ENCODE measurements at places on chromosomes 7 and 10.

GRCh38 chr7:17524746-17525145 is 226.3 kb downstream of the AHR start:
- no peak for DNase-seq

DNA sequence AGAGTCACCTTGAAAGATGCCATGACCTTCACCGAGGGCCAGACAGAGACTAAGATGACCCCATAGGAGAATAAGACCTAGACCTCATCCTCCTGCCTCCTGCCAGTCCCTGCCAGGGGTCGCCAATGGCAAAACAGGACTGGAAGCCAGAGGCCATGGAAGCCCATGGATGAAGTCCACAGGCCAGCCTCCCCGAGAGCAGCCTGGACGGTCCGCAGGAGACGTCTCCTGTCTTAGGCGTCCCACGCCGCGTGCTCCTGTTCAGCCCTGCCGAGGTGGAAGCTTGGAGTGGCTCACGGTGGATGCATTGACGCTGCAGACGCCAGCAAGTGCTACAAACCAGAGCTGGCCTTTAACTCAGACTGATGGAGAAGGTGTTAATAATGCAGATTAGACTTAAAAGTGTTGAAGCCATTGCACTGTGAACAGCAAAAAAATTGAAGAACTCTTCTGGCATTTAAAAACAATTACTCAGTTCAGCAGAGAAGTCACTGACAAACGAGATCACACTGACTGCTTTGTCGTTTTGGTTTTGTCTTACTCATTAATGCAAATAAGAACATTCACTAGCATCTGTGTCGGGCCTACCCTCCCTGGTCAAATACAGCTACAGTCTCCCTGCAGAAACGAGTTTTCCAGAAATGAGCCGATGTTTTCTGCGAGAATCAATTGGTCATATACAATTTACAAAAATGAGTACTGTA is 38.1 kb upstream of the FAM20C start:
- DNase-seq: no peak

DNA sequence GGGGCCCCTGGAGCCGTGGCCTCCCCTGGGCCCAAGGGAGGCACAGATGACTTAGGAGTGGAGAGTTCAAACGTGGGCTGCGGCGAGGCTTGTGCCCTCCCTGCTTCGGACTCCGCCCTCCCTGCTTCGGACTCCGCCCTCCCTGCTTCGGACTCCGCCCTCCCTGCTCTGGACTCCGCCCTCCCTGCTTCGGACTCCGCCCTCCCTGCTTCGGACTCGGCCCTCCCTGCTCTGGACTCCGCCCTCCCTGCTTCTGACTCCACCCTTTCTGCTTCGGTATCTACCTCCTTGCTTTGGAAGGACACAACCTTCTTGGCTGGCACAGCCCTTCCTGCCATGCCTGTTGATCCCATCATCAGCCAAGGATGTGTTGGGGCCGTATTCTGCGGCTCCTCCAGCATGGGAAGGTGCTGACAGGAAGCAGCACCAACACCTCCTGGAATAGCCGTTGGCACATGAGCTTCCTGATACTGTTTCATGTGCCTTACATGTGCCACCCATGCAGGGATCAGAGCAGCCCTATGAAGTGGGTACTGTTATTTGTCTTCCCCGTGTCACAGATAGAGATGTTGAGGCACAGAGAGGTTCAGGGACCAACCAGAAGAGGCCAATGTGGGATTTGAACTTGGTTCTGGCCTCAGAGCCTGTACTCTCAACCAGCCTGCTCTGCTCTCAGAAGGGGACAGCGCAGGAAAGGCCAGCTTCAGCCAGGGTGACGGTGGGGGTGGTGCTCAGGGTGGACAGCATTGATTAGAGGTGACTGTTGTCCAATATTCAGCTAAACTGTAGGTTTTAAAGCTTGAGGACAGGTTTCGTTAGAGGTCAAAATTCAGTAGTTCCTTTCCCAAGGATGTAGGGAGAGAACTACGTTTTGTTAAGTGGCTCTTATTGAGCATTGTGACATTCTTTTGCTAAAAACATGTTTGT is 114.5 kb downstream of the NKX6-2 start:
- no peak for DNase-seq

GRCh38 chr7:146862415-146862814 is 745.8 kb downstream of the CNTNAP2 start:
- DNase-seq: no peak

GRCh38 chr10:63157845-63158624 is 24.9 kb downstream of the NRBF2 start:
- DNase-seq: peak; percentile 65

- no peak for DNase-seq
Observed at GRCh38 chr10:43825984-43826383, 177.3 kb upstream of the ZNF32 start.

- DNase-seq: no peak
Observed at GRCh38 chr10:22854935-22855421, 72.9 kb upstream of the ARMC3 start.

- no peak for DNase-seq
Observed at GRCh38 chr7:108592646-108593201, 23.1 kb downstream of the DNAJB9 start.

DNA sequence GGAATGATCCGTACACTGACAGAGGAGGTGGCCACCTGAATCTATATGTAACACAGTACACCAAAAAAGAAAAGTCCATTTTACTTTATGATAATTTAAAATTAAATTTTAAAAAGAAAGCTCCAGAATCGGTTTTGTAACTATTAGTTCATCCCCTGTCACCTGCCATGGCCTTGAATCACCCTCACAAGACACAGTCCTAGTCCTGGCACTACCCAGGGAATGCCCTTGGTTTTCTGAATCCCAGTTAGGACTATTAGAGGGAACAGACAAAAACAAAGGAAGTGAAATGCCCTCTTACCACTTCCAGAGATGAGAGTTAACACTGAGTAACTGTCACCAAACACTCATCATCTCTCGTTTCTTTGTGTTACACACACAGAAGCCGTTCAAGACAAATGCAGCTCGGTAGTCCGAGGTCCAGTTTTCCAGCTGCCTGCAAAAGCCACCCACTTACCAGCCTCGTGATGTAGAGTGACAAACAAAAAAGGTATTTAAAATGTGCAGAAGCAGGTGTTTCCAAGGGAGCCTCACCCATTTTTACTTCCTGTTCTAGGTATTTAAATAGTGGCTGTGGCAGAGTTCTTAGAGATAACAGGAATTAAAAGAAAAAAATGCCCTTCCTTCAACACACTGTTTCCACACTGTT is 6.1 kb downstream of the PTPRN2 start:
- DNase-seq: no peak

- no peak for DNase-seq
Observed at GRCh38 chr7:135774284-135774683, 25.7 kb upstream of the FAM180A start.

GRCh38 chr7:22998519-22998896 is 15.4 kb downstream of the HYCC1 start:
- no peak for DNase-seq

DNA sequence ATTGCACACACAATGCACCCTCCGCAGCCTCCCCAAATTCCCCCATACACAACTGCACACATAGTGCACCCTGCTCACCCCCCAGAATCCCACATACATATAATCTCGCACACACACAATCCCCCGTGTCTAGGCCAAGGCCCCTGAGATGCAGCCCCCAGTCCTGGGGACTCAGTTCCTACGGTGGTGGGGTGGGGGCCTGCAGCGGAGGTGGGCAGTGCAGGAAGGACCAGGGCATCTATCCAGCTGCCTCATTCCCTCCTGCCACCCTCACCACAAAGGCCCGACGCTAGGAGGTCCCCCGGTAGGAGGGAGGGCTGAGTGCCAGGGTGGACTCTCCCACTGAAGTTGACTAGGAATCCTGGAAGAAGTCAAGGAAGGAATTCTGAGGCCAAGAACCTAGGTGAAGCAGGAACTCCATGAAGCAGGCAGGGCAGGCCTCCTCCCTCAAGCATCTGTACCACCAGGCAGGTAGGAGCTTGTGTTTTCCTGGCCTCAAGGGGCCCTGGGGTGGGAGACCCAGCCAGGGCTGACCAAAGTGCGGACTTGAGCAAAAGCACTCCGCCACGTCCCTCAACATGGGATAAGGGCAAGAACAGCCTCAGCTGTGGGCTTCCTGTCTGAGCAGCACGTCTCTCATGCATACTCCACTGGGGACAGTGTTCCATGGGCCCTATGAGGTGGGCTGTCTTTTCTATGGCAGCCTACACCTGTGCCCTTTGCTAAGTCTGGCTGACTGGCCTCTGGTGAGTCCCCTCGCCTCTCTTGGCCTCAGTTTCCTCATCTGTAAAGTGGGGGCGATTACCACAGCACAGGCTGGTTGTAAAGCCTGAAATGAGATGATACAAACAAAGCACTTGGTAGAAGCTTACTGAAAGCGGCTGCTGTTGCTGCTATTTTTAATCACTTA is 145.7 kb downstream of the MAPK8 start:
- no peak for DNase-seq

- no peak for DNase-seq
Observed at GRCh38 chr10:1738950-1739349, 1.6 kb upstream of the ADARB2 start.

- DNase-seq: no peak
Observed at GRCh38 chr10:61052469-61053205, 108.7 kb upstream of the RHOBTB1 start.

DNA sequence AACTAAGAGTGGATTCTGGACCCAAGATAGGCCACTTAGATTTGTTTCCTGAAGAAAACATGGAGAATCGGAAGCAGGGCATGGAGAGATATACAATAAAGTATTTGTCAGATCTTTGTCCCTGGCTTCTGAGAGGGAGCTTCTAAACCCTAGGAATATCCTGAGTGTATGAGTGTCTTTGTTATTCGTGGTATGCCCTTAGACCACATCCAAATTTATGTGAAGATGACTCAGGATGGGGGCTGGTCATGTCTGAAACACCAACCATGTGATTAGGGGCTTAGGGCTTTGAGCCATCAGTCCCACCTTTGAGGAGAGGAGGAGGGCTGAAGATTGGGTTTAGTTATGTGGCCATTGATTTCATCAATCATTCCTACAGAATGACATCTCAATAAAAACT is 69.7 kb upstream of the PLPP4 start:
- DNase-seq: no peak

GRCh38 chr10:130359711-130360110 is 223.5 kb downstream of the GLRX3 start:
- no peak for DNase-seq

Data from naive thymus-derived CD4-positive, alpha-beta T cell (primary cell).